ENCODE measurements at places on chromosomes 16 and 17.

DNA sequence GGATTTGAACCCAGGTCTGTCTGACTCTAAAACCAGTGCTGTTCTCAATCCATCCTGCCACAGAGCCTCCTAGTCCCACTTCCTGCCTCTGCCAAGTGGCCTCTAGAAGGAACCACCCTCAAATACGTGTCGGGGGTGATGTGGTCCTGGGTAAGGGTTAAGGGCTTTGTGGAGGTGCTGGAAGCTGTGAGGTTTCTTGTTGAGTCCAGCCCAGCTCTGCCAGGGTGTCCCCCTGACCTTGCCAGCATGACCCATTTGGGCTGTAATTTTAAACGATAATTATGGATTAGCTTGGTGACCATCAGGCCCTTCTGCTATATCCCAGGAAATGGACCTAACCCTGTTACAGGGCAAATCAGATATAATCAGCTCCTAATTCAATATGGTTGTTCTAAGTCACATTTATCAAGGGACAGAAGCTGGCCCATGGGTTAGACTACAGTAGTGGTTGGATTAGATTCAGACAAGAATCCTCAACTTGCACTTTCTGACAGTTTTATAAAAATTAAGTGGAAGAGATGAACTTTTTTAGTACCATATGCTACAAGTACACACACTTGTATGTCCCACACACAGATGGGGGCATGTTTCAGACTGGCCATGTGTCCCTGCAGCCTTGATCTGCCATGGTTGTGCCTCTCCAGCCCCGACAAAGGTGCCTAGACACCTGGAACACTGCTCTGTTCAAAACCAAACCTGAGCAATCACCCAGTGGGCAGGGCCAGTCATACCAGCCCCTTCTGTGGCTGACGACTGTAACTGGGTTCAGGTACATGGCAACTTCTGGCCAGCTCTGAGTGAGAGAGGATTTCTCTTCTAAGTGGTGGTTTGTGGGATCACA, 48.0 kb downstream of the SMPD3 start:
- DNase-seq, result no peak

- no peak for DNase-seq
These were observed 128.4 kb downstream of the ENGASE start for GRCh38 chr17:79203016-79203415.

GRCh38 chr17:17950806-17951205, 21.4 kb downstream of the TOM1L2 start:
- no peak for DNase-seq

DNA sequence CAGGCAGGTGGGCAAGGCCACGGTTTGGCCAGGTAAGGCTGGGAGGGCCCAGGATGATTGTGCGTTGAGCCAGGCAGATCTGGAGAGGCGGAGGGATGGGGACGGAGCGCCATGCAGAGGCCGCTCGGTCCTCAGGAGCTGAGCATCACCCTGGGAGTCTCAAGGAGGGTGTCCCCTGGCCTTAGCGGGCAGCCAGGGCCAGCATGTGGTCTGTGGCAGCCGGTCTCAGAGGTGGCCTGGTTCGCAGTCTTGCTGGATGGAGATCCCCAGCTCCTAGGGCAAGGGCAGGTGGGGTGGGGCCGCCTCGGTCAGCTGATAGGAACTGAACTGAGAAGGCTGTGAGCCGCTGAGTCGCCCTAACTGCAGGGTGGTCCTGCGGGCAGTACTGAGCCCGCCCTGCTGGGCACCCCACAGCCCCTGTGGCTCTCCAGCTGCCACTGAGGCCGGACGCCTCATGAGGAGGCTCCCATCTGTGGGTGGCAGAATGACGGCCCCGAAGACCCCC, 11.6 kb upstream of the CDH15 start:
- DNase-seq, result no peak

- DNase-seq, result no peak
These were observed 12.4 kb upstream of the SUPT4H1 start for GRCh38 chr17:58364270-58364942.

GRCh38 chr17:81537343-81537855, 9.2 kb downstream of the FSCN2 start:
- no peak for DNase-seq

DNA sequence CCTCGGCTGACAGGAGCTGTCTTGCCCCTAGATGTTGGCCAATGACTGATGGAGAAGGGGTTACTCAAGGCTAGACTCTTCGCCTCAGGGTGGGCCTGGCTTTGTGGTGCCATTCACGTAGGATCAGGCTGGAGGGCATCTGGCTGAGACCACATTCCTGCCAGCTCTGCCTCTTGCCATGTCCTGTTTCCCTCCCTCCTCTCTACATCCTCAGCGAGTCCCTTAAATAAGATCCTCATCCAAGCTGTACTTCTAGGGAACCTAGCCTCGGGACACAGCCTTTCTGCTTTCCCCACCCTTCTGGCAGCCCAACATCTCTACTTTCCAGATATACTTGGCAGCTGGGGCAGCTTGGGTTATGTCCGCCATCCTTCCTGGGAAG, 27.9 kb upstream of the EFCAB13 start:
- DNase-seq, result no peak

DNA sequence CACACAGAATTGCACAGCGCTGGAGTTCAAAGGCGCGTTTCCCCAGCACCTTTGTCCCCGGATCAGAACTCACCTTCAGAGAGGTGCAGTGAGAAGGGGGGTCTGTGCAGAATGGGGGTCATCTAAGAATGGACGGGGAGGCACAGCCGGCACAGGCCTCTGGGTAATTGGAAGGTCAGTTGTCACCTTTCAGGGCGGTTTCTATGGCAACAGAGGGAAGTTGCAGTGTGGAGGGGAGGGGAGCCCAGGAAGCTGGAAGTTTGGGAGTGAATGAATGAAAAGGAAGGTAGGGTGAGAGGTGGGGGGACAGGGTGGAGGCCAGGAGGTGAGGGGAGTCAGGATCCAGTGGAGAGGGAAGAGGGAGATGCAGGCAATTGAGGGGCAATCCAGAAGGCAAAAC, 12.4 kb upstream of the KCNG4 start:
- DNase-seq, result no peak

- DNase-seq, result no peak
These were observed 83.2 kb downstream of the RPGRIP1L start for GRCh38 chr16:53620476-53620875.

GRCh38 chr16:27973678-27974077, 89.8 kb downstream of the GSG1L start:
- DNase-seq, result no peak

- no peak for DNase-seq
These were observed 25.4 kb downstream of the YWHAE start for GRCh38 chr17:1374431-1375177.

DNA sequence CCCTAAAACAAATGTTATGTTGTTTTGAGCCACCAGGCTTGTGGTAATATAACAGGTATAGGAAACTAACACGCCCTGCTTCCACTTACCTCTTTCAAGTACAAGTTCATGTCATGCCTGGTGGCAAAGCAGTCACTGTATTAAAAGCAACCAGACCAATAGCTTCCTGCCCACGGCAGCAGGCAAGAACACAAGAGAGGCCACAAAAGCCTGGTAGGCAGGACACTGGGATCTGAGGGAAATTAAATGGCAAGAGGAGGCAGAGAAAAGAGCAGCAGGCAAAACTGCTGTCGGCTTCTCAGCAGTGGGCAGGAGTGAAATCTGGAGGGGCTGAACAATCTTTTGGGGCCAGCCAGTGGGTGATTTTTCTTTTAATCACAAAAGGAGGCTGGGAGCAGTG, 2.2 kb downstream of the CYTH1 start:
- DNase-seq, result no peak

GRCh38 chr16:2284797-2285576, 17.1 kb upstream of the RNPS1 start:
- DNase-seq, result no peak

DNA sequence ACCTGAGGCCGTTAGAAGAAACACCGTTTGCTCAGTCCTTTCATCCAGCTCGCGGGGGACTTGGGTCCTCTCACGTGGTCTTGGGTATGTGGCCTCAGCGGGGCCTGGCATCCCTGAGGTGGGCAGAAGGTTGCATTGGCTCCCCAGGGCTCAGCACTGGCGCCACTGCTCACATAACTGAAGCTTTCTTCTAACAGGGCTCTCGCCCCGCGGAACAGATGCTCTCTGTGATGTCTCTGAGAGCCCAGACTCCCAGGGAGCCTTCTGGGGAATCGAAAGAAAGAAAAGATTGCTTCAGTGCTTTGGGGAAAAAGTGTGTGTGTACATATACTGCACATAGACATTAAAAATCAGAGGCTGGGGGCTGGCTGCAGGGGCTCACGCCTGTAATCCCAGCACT, 10.1 kb downstream of the MGRN1 start:
- no peak for DNase-seq

- no peak for DNase-seq
These were observed 7.2 kb downstream of the SPAG7 start for GRCh38 chr17:4960279-4960922.

- DNase-seq, result no peak
These were observed 2.1 kb downstream of the CNP start for GRCh38 chr17:41968676-41969075.

- no peak for DNase-seq
These were observed 114.1 kb downstream of the C16orf78 start for GRCh38 chr16:49487746-49488145.

GRCh38 chr16:17497648-17498047, 26.9 kb upstream of the XYLT1 start:
- no peak for DNase-seq

DNA sequence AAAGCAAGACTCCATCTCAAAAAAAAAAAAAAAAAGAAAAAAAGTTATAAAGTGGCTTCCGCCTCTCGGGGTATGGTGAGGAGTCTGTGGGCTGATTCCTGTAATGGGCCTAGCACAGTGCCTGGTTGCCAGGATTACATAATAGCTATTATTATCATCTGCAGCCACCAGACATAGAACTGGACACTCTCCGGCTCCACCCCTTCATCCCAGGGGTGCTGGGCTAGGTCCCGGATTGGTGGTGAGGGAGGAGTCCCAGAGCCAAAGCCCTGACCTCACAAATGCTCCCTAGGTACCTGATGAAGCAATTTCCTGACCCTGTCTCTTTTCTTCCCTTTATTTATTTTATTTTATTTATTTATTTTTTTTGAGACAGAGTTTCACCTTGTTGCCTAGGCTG, 11.6 kb upstream of the ADGRG1 start:
- DNase-seq, result no peak

DNA sequence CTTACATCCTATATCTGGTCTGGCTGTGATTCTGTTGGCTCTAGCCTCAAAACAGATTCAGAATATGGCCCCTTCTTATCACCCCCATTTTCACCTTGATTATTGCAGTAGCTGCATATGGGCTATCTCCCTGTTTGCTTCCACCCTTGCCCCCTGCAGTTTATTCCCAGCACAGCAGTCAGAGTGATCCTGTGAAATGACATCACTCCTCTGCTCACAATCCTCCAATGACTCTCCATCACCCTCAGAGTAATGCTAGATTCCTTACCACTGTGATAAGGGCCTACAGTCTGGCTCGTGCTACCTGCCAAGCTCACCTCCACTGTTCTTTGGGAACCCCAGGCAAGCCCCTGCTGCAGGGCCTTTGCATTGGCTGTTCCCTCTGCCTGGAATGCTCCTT, 92.5 kb downstream of the ASIC2 start:
- no peak for DNase-seq

DNA sequence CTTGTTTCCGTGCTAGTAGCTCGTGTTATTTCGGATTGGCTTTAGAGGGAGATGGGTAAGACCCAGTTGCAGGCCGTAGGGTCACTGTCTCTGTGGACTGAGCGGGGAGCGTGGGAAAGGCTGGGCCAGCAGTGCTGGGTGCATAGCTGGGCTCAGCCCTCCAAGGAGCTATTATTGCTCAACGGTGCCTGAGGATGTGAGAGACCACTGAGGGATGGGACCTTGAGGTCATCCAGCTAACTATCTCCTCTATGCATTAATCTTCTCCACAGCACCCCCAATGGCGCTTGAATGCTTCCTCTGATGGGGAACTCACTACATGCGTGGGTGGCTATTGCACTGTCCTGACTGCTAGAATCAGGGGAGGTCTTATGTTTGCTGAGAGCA, 126.1 kb upstream of the FOXF1 start:
- DNase-seq, result no peak

DNA sequence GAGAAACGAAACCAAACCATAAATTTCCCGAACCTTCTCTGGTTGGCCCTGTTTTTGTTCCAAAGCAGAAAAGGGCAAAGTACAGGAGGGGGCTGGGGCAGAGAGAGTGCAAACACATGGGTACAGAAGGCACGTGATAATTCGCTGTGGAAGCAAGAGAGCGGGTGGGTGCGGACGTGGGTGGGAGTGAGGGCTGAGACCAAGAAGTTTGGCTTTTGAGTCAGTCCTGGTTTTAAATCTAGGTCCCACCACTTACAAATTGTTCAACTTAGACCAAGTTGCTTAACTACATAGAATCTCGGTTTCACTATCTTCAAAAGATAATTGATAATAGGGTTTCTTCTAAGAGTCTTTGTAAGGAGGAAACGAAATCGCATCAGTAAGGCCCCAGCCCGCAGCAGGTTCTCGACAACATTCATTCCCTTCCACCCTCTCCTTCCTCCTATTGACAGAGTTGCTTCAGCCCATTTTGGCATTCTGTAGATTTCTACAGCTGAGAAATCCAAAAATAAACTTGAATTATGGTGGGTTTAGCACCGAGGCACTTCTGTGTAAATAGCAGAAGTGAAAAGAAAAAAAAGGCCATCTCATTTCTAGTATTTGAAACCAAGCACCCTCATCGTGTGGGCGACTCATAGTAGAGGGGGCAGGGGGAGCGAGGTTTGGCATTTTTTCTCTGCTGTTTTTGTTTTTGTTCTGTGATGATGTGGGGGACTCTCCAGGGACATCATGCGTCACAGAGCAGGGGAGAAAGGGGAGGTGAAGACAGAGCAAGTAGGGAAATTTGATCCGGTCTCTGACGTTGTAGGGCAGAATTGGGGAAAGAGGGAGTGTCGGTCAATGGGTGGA, 33.6 kb upstream of the CCR7 start:
- DNase-seq, result no peak

DNA sequence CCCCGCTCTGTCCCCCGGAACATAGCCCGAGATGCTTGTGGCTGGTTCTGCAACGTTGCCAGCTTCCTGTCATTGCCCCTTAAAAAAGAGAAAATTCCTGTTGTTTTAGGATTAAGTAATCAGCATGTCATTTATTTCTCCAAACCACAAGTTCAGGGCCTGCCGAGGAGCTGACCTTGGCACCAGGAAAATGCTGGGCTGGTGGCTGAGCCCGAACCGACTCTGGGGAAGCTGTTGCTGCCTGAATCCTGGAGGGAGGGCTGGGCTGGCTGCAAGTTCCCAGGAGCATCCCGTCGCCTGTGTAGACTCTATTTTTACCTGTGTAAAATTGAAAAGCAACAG, 130.9 kb upstream of the FOXF1 start:
- DNase-seq, result no peak

DNA sequence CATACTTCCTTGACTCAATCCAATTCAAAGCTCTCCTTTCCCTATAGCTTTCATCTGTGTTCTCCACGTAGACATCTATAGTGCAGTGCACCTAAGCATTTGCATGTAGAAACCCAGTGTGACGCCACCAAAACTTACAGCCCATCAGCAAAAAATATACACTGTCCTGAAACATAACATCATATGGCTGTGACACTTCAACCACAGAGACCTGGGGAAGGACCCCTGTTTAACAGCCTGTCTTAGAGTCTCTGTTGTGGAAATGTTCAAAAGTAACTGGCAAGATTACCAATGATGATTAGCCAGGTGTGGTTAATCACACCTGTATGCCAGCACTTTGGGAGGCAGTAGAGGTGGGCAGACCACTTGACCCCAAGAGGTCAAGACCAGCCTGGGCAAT, 22.2 kb downstream of the GSPT1 start:
- DNase-seq, result no peak
